ENCODE measurements at places on chromosomes 7 and 10. TPM values are rescaled to one million over a fixed set of nuclear protein-coding genes. Genes with fewer than 3 reads are reported as not detected.

INHBA gene
- total RNA-seq, result 51.4 TPM

OR9A2 gene
- total RNA-seq, result 0.42 TPM

ANXA8 gene
- 2.0 TPM for total RNA-seq

PRKCQ gene
- 2.4 TPM for total RNA-seq

ANLN gene
- 31.2 TPM for total RNA-seq

RARRES2 gene
- total RNA-seq, result 24.9 TPM
